Placental pericyte (primary cell): ENCODE measurements at places on chromosomes 5 and 9. TPM values are rescaled to one million over a fixed set of nuclear protein-coding genes. Genes with fewer than 3 reads are reported as not detected.

The LPAR1 gene
- 102 and 145 TPM in 2 replicates for total RNA-seq

The MRPS27 gene
- total RNA-seq: 85.8 and 94.8 TPM in 2 replicates

The LCP2 gene
- under 0.01 TPM in 1 of 2 replicates, not detected in the other for total RNA-seq

The SPATA31A3 gene
- total RNA-seq: not detected in 2 replicates

The PCA3 gene
- total RNA-seq: not detected in 2 replicates
